NCI-H526 treated with DMSO at 0.1 percent for 48 hours (cell line): ENCODE measurements at places on chromosomes 3 and 15.
A peak's percentile ranks its signal among the peaks of the same experiment; 100 is the strongest.

- no peak for DNase-seq
These were observed 92.9 kb downstream of the TPRA1 start for GRCh38 chr3:127497676-127498075.

DNA sequence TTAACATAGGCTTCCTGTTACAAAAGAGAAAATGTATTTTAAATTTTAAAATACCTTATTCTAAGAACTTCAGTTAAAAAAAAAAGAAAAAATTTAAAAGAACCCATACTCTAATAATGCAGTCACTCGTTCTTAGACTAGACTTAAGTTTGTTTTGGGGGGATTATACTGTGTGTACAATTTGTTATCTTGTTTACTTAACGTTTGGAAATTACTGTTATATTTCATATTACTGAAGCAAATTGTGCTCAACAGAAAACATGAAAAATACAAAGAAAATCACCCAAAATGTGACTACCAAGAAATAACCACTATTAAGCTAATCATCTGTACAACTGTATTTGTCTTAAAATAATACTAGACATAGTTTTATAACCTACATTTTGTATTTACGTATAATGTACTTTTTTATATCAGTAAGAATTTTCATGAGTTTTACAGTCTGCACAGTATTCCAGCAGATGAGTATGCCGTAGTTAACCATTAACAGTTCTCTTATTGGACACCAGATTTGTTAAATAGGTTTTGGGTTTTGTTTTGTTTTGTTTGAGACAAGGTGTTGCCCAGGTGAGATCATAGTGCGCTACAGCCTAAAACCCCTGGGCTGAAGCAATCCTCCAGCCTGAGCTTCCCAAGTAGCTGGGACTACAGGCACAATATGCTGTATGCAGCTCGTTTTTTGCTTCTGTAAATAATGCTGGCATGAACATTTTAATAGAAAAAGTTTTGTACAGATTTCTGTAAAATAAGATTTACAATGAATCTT is 88.8 kb upstream of the CHD2 start:
- DNase-seq: peak; percentile 74

DNA sequence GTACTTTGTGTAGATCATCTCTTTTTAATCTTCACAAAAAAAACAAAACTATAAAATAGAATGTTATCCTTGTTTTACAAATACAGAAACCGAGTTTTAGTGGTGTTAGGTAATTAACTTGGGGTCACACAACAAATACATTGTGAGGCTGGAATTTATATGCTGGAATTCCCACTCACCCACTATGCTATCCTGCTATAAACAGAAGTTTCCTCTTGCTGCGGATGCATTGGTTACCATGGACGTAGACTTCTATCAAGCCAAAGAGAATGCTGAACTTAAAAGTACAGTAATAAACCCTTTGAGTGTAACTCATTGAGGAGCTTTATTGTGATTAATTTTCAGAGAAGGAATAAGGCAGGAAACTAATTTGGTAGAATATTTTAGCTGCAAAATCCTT is 9.2 kb downstream of the SNAP23 start:
- no peak for DNase-seq

- DNase-seq: no peak
These were observed 181.0 kb upstream of the CBLB start for GRCh38 chr3:106049821-106050220.

DNA sequence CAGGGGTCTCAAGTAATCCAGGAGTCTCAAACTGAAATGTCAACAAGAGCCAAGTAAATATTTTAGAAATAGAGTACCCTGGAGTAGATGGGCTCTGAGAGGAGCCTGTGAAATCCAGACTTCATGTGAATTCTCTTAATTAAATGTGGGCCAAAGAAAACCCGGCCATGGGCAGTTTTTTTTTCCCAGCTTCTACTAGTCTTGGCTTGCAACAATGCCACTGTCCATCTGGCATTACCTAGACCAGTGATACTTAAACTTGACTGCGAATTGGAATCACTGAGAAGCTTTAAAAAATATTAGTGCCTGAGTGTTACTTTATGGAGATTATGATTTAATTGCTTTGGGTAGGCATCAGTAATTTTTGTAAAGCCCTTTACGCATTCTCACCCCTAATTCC is 66.4 kb upstream of the GOLGA6B start:
- no peak for DNase-seq

GRCh38 chr3:116139641-116140040 is 305.6 kb downstream of the LSAMP start:
- no peak for DNase-seq

- no peak for DNase-seq
These were observed 20.1 kb downstream of the IFT122 start for GRCh38 chr3:129460155-129460554.

DNA sequence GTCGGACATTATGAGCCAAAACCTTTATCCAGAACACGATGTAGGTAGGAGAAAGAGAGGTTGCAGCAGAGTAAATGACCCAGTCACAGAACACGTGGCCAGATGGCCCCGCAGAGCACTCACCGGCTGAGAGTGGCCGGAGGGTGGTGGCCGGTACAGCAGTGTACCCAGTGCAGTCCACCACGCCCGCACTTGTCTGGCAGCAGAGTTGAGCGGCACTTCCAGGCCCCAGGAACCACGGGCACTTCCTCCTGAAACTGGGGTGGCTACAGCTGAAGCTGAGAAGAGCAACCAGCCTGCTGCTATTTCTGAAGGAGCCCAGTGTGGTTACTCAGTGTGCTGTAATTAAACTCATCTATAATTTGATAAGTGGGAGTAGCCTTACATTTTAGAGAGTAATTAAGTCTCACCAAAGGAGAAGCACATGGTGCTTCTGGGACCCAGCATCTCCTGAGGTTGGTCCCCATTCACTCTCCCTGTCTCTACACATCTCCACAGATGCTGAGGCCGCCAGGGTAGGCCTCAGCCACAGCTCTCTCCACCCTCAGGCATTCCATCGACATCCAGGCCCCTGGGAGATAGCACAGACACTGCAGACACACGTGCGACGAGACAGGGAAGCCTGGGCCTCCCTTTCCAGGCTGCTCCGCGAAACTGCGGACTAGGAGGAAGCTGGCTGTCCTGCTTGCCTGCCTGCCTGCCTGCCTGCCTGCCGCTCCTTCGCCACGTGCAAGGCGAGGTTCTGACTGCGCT is 49.8 kb downstream of the BDH1 start:
- DNase-seq: no peak

GRCh38 chr15:65547841-65548240 is 17.6 kb downstream of the HACD3 start:
- DNase-seq: no peak

GRCh38 chr3:136672457-136672856 is 79.7 kb downstream of the STAG1 start:
- no peak for DNase-seq
